ENCODE measurements at places on chromosomes 7 and 10. TPM values are rescaled to one million over a fixed set of nuclear protein-coding genes. Genes with fewer than 3 reads are reported as not detected.

Gene TMEM270
- not detected for total RNA-seq

Gene ZCWPW1
- 0.81 TPM for total RNA-seq

Gene DYDC1
- not detected for total RNA-seq

Gene OIT3
- total RNA-seq = not detected

Gene IGFBP3
- total RNA-seq = 173 TPM

Gene NUTM2A
- total RNA-seq = 0.76 TPM

Gene TRIM56
- 16.1 TPM for total RNA-seq

Gene PKD1L1
- under 0.01 TPM for total RNA-seq

Gene RAB11FIP2
- total RNA-seq = 7.7 TPM

Gene CNTNAP2
- total RNA-seq = 0.81 TPM

Gene NXPH1
- total RNA-seq = not detected

Gene GIMAP7
- total RNA-seq = not detected

Gene DNAJB6
- total RNA-seq = 75.3 TPM

Gene CUZD1
- total RNA-seq = 0.16 TPM

Gene DPP6
- total RNA-seq = 0.25 TPM

Gene BTBD16
- total RNA-seq = 1.4 TPM

Gene HTR7
- 0.49 TPM for total RNA-seq

Gene SPDYE16
- not detected for total RNA-seq

Gene SORBS1
- total RNA-seq = 2.8 TPM

Gene HYAL4
- total RNA-seq = not detected

Gene TUBAL3
- total RNA-seq = not detected

Gene CLDN3
- 18.4 TPM for total RNA-seq

Gene ACADSB
- total RNA-seq = 3.7 TPM

Gene CFAP46
- 2.3 TPM for total RNA-seq

Gene ZNF804B
- total RNA-seq = not detected

Gene SUGCT
- 7.2 TPM for total RNA-seq

Gene FZD1
- 15.8 TPM for total RNA-seq

Gene IGF2BP3
- 39.0 TPM for total RNA-seq

Gene ARHGEF35
- 1.5 TPM for total RNA-seq

Gene SNX10
- total RNA-seq = 3.9 TPM

Gene GHRHR
- not detected for total RNA-seq

Gene R3HCC1L
- total RNA-seq = 5.2 TPM

Gene OR6B1
- not detected for total RNA-seq

Gene KEL
- total RNA-seq = 0.13 TPM

Gene ADAM22
- total RNA-seq = 7.3 TPM

Gene SLC16A9
- 1.6 TPM for total RNA-seq

Gene CRPPA
- total RNA-seq = 0.65 TPM

Gene LSM8
- total RNA-seq = 91.8 TPM

Gene MRPS17
- total RNA-seq = 8.9 TPM

Gene LLCFC1
- not detected for total RNA-seq

Gene FAM25G
- total RNA-seq = not detected

Gene SPDYE8
- total RNA-seq = not detected

Gene CAMK2B
- total RNA-seq = 0.98 TPM

Gene MLLT10
- total RNA-seq = 16.5 TPM

Gene OR2A7
- total RNA-seq = 1.1 TPM

Gene EN2
- total RNA-seq = not detected

Gene ACHE
- 0.51 TPM for total RNA-seq

Gene BMPER
- 2.6 TPM for total RNA-seq

Gene MRLN
- not detected for total RNA-seq

Gene FGFR2
- 0.16 TPM for total RNA-seq

Gene NPFFR1
- under 0.01 TPM for total RNA-seq

Gene METTL27
- 10.8 TPM for total RNA-seq

Gene JCAD
- 9.0 TPM for total RNA-seq

Gene GLRX3
- total RNA-seq = 55.4 TPM

Gene RPEL1
- total RNA-seq = not detected

Gene FAM25C
- not detected for total RNA-seq
